GM20000 (cell line): ENCODE measurements at places on chromosomes 11 and 22.

DNA sequence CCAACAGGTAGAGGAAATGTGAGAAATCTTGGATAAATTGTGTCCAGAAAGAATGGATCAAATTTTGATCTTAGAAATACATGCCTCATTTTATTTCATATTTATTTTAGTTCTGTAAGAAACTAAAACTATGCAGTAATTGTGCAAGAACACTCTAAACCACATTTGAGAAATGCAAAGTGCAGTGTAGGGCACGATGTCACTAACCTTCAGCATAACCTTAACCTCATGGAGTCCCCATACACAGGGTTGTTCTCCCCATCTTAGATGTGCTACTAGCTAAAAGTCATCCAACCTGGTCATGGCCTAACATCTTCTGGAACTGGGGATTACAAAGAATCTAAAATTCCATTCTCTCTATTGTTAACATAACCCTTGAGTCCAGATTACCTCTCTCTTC is 48.4 kb upstream of the ARHGAP42 start:
- DNase-seq = no peak

- no peak for DNase-seq
Measured at GRCh38 chr11:57792870-57793269, 31.3 kb downstream of the CTNND1 start.

GRCh38 chr11:44235765-44236201 is 74.2 kb downstream of the ALX4 start:
- no peak for DNase-seq

DNA sequence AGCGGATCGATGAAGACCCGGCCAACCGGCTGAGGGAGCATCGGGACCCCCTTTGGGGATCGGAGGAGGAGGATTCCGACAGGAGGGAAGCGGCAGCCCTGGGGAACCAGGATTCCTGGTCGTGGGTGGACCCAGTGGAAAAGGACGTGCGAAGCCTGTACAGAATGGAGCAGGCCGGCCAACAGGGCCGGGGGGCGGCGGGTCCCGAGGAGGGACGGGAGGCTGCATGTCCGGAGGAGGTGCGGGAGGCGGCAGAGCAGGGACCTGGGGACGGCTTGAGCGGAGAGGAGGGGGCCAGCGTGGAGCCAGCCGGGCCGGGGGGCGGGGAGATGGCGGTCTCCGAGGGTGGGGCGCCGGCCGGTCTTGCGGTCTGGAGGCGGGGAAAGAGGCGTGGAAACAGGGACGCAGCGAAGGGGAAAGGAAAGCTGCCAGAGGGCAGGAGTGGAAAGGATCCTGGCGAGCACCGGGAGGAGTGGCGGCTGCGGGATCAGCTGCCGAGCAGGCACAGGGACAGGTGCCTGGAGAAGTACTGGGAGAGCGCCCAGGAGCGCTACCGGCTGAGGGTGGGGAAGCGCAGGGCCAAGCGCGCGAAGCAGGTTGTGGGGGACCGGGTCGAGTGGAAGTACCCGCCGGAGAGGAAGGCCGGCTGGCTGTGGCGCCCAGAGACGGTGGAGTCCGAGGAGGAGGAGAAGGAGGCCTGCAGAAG is at the start of gene ANO5:
ANO5 (plus strand) TSS at position 444 of the 706 bp plus-strand sequence. CDS start 408 bp downstream, outside the sequence.
- DNase-seq = peak; percentile 52

DNA sequence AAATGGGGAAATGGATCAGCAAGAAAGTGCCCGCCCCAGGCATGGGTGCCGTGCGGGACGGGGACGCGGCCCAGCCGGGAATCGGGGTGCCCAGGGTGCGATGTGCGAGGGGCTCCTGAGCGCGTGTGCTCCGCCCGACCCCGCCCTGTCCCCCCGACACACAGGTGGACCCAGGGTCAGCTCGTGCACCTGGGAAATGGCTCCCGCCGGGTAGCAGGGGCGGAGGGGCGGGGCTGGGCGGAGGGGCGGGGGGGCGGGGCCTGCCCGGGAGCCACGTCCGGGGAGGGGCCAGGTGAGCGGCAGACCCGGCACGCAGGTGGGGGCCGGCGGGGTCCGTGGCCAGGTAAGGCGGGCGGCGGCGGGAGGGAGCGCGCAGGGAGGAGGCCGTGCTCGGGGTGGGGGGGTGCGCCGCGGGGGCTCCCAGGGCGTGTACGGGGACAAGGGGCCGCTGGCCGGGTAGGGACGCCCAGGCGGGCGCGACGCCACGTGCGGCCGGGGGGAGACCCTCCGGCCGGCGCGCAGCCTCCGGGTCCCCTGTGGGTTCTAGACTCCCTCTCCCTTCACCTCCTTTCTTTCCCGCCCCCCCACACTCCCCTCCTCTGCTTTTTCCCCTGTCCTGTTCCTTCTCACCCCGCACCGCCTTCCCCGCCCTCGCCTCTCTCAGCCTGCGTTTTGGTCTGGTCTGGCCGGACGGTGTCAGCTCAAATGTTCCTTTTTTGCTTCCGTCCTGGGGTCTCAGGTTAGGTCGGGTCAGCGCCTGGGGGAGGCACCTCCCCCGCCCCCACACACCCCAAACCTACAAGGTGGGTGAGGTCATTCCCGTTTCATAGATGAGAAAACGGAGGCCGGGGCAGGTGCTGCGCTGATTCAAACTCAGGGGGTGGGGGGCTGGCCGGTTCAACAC is at the start of gene ARHGAP8:
ARHGAP8 (plus strand) TSS at position 291 of the 904 bp plus-strand sequence. CDS start 33,953 bp downstream, outside the sequence.
- DNase-seq = peak; percentile 57
